Fibroblast of villous mesenchyme (primary cell): ENCODE measurements at places on chromosomes 11 and 22.
A peak's percentile ranks its signal among the peaks of the same experiment; 100 is the strongest.

GRCh38 chr11:60375316-60375715 lies 3.0 kb upstream of the MS4A7 start:
- no peak for DNase-seq

- peak; percentile 18 for DNase-seq
Observed at GRCh38 chr11:73439002-73439843, 63.0 kb downstream of the RELT start.

GRCh38 chr22:49972163-49973017 lies 11.8 kb downstream of the PIM3 start:
- no peak for DNase-seq

DNA sequence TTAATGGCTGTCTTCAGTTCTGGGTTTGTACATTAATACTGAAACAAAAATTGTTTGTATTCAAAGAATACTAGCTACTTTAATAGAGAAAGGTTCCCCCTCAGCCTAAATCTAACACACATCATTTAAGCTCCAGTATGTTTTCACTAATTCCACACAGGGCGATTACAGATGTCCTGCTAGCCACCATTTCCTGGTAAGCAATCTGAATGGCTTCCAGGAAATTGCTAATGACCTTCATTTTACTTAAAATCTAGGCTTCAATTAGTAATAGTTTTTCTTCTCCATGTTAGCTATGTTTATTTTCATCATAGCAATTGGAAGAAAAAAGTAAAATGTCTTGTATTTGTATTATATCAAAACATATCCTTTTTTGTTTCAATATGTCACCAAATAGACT lies 132.8 kb downstream of the SOX6 start:
- no peak for DNase-seq

GRCh38 chr11:87870086-87870485 lies 305.2 kb downstream of the RAB38 start:
- peak; percentile 29 for DNase-seq

- DNase-seq = peak; percentile 76
Observed at GRCh38 chr11:65288706-65289536, 25.7 kb upstream of the CDC42EP2 start.

DNA sequence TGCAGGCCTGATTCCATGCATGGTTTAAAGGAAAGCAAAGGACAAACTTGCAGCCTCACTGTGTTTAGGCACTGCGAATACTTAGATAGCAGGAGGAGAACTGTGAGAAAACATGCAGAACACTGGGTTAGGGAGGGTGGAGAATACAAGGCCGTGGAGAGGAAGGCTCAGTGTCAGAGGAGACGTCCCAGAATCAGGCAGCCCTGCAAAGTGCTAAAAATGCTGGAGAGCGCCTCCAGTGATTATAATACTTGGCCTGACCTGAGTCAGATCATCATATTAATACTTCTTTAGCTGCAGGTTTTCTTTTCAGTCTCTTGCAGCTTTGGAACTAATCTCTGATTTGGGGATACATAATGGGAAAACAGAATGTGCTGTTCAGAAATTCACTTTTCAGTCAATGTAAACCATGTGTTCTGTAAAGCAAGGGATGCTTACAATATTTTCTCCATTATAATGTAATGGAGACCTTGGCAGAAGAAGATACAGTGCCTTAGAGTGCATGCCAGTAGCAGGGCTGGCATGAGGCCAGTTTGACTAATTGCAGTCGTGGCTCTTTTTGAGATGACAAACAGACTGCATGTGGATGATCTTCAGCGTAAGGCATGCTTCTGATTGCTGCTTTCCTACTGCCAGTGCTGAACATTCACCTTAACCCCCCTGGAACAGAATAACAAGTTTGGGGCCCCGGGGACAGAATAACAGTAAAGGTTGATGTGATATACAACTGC lies 16.8 kb downstream of the EXT2 start:
- DNase-seq = peak; percentile 36

GRCh38 chr11:74948546-74948897 lies 369 bp downstream of the XRRA1 start:
- DNase-seq = peak; percentile 48

DNA sequence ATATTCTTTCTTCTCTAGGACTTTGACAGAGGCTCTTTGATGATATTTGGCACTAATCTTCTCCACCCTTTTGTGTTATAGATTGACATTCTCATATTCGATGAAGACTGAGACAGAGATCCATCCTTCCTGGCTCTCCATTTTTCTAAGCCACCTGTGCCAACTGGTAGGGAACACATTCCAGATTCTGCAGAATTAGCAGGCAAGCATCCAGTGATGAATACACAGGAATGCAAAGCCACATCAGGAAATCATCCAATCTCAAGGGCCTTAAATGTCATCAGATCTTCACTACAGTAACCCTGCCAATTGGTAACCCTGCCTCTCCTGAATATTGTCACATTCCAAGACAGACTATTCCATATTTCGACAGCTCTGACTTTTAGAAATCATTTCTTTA lies 718.4 kb upstream of the API5 start:
- DNase-seq = no peak

DNA sequence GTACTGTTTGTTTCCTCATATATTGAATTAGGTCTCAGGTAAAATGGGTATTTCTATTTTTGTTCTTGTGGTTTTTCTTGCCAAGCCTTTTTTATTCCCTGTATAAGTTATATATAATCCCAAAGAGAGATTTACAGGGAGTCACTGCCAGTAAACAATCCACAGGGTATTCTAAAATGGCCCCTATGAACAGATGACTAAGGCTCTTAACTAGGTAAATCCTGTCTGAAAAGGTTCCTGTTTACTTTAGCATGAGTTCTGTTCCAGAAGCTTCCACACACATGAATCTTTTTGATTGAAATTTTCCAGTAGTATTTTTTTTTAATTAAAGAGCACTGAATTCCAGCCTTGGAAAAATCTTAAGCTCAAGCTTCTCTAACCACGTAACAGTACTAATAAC lies 552.8 kb upstream of the CCDC179 start:
- DNase-seq = no peak

GRCh38 chr22:37601540-37602442 lies 6.8 kb upstream of the GGA1 start:
- DNase-seq = peak; percentile 55

- DNase-seq = no peak
Observed at GRCh38 chr22:35452351-35452781, 52.4 kb downstream of the MCM5 start.

DNA sequence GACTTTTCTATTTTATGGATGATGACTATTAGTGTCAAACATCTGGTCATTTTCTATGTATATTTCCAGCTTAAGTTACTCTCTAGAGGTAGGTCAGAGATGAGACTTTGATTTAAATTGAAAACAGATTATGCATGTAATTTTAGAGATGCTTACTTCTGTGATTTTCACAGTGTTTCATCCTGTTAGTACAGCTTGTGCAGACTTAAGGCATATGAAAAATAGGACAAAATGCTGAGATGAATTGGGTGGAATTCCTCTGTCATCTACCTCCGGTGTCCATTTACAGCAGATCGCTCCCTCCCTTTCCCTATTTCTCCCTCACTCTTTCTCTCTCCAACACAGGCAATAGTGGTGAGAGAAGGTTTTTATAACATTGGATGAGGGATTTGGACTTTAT lies 14.1 kb downstream of the JAM3 start:
- no peak for DNase-seq

GRCh38 chr11:10925149-10925926 lies 67.5 kb upstream of the ZBED5 start:
- no peak for DNase-seq

DNA sequence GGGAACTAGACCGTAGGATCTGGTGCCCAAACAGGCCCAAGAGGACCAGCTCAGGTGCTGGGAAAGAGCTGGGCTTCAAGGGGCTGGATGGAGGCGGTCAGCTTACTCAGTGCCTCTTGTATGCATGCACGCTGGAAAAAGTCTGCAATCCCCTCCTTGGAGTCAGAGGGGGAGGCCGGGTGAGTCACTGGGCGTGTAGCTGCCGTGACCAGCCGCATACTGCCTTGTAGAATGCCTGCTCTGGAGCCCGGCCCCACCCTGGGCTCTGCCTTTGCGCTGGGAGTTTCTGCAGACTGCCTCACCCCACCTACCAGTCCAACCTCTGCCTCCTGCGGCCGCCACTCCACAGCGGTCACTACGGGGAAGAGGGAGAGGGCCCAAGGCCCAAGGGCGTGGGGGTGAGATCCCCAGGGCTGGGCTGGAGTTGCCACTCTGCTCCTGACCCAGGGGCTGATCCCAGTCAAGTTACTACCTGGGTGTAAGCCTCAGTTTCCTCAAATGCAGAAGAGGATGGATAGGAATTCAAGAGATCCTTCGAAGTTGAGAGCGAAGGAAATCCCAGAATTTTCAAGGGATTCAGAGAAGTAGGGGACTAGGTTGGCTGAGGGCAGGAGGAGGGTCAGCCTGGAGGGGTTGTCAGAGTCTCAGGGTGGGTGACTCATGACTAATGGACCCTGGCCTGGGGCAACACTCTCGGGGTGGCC lies 4.2 kb downstream of the MRGPRF start:
- peak; percentile 97 for DNase-seq
